Fibroblast of villous mesenchyme (primary cell): ENCODE measurements at places on chromosomes 7 and 10.

GRCh38 chr10:62457598-62457997 lies 83.4 kb downstream of the ZNF365 start:
- DNase-seq, result no peak

DNA sequence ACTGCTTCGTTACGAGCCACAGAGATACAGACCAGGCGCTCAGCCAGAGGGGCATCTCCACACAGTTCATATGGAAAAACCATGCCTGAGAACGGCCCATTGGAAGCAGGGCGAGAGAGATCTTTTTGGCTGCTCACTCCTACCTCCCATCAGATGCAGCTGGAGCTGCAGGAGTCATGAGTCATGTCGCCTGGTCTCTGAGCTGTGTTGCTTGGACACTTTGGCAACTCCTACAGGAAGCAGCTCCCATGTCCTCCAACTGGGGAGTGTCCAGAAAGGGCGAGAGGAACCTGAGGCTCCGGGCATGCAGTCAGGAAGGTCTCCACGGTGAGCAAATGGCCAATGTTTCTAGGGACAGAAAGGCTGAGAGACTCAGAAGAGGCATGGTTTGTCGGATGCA lies 24.9 kb downstream of the INSIG1 start:
- DNase-seq, result no peak

GRCh38 chr7:76280408-76280807 lies 22.1 kb upstream of the HSPB1 start:
- no peak for DNase-seq

- no peak for DNase-seq
These were observed 168.2 kb downstream of the POU6F2 start for GRCh38 chr7:39145935-39146334.

- DNase-seq, result no peak
These were observed 136.8 kb downstream of the C10orf105 start for GRCh38 chr10:71582506-71583475.

- DNase-seq, result no peak
These were observed 1204.1 kb upstream of the AUTS2 start for GRCh38 chr7:68394131-68394530.

- no peak for DNase-seq
These were observed 8.2 kb upstream of the RNF148 start for GRCh38 chr7:122710916-122711315.

DNA sequence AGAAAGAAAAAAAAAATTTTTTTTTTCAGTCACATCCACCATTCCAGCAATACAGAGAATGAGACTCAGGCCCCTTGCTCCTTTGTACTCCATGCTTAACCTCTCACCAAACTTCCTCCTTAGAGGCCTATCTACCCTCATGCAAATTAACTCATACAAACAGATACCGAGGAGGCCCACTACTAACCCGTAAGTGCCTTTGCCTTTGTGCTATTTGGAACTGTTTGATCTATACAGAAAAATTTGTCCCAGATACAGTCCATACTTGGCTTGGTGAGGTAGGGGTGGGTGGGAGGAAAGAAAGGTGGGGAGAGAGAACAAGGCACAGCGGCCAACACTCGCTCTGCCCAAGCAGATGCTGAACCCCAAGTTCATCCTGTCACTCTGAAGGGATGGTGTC lies 87.8 kb upstream of the DUSP5 start:
- DNase-seq, result no peak

GRCh38 chr7:11182736-11183135 lies 209.1 kb downstream of the PHF14 start:
- DNase-seq, result peak; percentile 36
